ENCODE measurements at places on chromosomes 16 and 17.

DNA sequence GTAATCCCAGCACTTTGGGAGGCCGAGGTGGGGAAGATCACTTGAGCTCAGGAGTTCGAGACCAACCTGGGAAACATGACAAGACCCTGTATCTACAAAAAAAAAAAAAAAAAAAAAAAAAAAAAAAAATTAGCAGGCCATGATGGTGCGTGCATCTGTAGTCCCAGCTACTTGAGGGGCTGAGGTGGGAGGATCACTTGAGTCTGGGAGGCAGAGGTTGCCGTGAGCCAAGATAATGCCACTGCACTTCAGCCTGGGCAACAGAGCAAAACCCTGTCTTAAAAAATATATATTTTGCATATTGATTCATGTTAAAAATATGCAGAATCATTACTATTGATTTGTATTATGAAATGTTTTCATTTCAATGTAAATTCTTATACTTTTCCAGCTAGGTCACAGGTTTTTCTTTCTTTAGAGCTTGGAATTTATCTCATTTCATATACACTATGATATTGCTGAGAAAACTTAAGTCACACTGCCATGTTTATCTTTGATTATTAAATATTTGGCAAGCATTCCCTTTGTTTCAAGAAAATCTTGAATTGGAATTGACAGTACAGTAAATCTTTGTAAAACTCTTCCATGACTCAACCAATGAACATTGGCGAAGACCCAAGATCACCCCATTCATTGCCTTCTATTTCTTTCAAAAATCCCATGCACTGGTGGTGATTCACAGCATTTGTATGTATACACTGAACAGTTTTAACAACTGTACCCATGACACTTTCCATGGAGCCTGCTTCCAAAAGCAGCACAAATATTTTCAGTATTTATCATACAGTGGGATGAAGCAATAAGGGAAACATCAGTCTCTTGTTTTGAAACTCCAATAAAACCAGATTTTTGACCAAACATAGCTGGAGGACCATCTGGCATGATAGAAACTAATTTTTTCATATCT, 83.5 kb upstream of the TNRC6A start:
- DNase-seq, result peak; percentile 71

GRCh38 chr17:19010729-19011505, 6.4 kb upstream of the FAM83G start:
- peak; percentile 69 for DNase-seq

- DNase-seq, result no peak
Observed at GRCh38 chr17:79159926-79160325, 85.3 kb downstream of the ENGASE start.

- no peak for DNase-seq
Observed at GRCh38 chr17:77769215-77769614, 189.3 kb upstream of the TNRC6C start.

DNA sequence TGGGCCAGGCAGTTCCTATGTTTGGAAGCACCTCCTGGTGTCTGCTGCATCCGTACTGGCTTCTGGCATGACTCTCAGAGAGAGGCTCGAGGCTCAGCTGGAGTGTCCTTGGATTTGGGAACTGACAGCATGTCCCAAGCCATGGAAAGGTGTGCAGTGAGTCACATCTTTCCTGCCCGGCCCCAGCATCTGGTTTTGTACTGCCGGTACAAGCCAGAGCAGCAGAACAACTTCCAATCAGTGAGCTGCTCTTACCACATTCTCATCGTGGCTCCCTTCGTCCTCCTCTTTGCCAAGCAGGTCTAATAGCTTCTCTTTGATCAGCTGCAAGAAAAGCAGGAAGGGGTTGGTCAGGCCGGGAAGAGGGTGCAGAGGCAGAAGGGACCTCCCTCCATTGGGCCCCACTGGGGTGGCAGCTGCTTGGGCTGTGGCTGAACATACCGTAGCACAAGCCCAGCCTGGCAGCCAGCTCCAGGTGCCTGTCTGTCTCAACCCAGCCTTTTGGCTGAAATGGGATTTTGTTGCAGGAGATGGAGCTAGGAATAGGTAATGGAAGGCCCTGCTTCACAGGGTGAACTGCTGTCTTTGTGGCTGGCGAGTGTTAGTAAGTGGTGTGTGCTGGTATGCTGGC, 24.2 kb downstream of the SPACA3 start:
- no peak for DNase-seq

- no peak for DNase-seq
Observed at GRCh38 chr16:65114527-65114926, 7.3 kb downstream of the CDH11 start.

GRCh38 chr17:81819708-81820107, 13.4 kb downstream of the MCRIP1 start:
- DNase-seq, result no peak

- DNase-seq, result no peak
Observed at GRCh38 chr16:89031715-89032659, 55.0 kb upstream of the CBFA2T3 start.

- no peak for DNase-seq
Observed at GRCh38 chr16:11108466-11108805, 147.6 kb downstream of the SOCS1 start.

- peak; percentile 64 for DNase-seq
Observed at GRCh38 chr16:30996324-30996984, 11.4 kb downstream of the HSD3B7 start.

GRCh38 chr17:4635823-4636375, 5.6 kb downstream of the ALOX15 start:
- no peak for DNase-seq

- DNase-seq, result no peak
Observed at GRCh38 chr16:54484700-54485099, 198.1 kb upstream of the IRX3 start.

DNA sequence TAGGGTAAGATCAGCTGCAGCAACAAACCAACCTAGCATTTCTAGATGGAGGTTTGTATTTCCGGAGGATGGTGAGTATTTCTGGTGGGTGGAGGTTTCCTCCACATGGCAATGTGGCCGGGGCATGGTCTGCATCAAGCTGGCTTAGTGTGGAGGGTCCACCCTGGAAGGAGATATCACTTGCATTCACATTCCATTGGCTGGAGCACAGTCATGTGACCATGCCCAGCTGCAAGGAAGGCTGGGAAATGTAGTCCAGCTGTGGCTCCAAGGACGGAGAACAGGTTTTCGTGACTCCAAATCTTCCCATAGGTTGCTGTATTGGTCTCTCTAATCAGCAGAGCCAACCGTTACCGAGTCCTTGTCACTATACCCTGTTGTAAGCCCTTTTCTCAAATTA, 68.7 kb downstream of the RAI1 start:
- peak; percentile 70 for DNase-seq

DNA sequence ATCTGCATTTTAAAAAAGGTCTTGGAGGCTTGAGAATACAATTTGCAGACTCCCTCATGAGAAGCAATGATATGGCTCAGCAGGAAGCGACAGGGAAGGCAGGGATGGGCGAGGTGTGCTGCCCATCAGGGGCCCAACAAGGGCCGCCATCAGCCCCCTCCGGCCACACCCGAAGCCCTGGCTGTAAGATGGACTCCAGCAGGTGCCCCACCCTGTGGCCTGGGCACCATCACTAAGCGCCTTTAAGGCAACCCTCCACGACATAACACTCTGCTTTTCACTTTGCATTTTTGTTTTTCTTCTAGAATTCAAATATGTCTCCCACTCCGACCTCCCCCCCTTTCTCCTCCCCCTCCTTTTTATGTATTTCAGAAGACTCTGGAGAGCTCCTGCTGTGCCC, 52.2 kb upstream of the RCVRN start:
- DNase-seq, result no peak

- DNase-seq, result peak; percentile 67
Observed at GRCh38 chr16:87392821-87393679, 914 bp downstream of the MAP1LC3B start.

DNA sequence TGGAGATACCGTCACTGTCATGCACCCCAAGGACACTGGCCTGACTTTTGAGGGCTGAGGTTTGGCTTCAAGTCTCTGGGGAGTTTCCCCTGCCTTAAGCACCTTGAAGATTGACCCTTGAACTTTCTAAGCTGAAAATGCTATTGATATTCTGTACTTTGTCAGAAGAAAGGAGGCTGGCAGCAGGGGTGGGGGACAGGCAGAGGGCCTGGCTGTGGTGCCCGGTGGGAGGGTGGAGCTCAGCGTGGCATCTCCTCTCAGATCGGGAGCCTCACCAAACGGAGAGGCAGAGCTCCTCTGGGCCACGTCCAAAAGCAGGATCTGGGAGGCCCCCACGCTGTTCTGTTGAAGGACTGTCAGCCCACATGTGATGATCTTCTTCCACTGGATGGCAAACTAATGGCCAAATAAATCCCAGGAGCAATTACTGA, 305.2 kb upstream of the IRX3 start:
- no peak for DNase-seq

DNA sequence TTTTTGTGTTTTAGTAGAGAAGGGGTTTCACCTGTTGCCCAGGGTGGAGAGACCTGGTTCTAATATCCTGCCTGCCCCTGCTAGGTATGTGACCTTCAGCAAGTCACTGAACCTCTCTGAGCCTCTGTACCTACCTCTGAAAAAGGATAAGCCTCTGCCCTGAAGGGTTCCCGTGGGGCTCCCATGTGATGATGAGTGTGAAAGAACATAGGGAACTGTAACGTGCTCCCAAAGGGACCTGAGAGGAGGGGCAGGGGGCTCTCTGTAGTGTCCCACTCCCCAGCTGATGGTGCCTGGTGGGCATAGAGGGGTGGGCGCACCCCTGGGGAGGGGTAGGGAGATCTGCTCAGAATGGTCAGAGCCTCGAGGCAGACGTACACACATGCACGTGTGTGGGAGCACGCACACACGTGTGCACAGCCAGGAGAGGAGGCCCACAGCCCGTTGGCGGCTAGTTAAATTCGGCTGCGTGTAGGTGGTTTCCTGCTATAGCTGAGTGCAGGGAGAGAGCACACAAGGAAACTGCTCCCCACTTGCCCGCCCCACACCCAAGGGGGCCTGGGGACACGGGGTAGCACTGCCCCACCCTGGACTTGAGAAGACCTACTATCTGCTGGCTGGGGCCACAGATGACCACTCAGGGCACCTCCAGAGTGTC, 6.7 kb downstream of the KCNH4 start:
- DNase-seq, result no peak

- DNase-seq, result no peak
Observed at GRCh38 chr17:40535924-40536294, 29.4 kb downstream of the CCR7 start.

DNA sequence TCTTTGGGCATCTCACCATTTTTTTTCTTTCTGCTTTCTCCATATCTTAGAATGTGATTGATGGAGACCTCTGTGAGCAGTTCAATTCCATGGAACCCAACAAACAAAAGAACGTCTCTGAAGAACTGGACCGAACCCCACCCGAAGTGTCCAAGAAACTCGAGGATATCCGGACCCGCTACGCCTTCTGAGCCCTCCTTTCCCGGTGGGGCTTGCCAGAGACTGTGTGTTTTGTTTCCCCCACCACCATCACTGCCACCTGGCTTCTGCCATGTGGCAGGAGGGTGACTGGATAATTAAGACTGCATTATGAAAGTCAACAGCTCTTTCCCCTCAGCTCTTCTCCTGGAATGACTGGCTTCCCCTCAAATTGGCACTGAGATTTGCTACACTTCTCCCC, 48.0 kb downstream of the SF3B3 start:
- no peak for DNase-seq

DNA sequence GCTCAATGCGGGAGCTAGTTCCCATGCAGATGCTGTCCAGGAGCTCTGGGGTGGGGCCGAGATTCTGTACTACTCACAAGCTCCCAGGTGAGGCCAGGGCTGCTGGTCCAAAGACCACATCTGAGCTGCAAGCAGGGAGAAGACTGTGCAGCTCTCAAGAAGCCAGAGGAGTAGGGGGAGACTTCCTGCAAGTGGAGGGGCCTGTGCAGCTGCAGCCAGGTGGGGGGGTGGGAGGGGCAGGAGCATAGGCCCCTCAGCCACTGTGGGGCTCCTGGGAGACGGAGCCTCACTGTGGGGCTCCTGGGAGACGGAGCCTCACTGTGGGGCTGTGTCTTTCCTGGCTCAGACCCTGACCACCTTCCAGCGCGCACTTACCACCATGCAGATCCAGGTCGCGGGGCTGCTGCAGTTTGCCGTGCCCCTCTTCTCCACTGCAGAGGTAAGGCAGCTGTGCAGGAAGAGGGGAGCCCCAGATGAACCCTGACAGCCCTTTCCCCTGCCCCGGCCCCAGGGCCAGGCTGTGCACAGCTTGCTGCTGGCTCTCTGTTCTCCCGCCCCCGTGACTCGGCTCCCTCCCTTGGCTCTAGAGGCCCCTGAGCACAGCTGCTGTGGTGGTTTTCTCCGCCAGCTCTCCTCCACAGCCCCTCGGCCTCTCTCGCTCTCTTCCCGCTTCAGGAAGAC, 24.3 kb upstream of the DNAI2 start:
- no peak for DNase-seq

GRCh38 chr16:57536306-57537193, at the start of gene CCDC102A:
Gene CCDC102A (minus strand): TSS chr16:57536571. CDS start chr16:57529177, 7,394 bp downstream.
- DNase-seq, result peak; percentile 69

DNA sequence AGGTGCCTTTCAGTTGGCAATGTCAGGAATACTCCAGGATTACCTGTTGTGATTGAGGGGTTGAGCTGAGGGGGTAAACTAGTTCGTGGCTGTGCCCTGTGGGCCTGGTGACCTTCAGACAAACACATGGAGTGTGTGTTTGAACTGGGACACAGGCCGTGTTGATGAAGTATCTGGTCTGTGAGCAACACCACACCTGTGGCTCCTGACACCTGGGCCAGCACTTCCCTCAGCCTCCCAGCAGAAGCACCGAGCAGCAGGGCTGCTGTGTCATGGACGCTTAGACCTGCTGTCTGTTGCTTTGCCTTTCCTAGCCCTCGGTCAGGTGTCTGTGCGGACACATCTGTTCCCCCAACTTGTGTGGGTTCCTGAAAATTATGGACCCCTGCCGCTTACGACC, 82.9 kb downstream of the KSR1 start:
- no peak for DNase-seq

- no peak for DNase-seq
Observed at GRCh38 chr17:53217311-53217710, 605.4 kb upstream of the KIF2B start.

GRCh38 chr17:63445065-63445464, 1.0 kb downstream of the CYB561 start:
- DNase-seq, result no peak

- DNase-seq, result no peak
Observed at GRCh38 chr17:34570506-34570905, 8.9 kb upstream of the TMEM132E start.

DNA sequence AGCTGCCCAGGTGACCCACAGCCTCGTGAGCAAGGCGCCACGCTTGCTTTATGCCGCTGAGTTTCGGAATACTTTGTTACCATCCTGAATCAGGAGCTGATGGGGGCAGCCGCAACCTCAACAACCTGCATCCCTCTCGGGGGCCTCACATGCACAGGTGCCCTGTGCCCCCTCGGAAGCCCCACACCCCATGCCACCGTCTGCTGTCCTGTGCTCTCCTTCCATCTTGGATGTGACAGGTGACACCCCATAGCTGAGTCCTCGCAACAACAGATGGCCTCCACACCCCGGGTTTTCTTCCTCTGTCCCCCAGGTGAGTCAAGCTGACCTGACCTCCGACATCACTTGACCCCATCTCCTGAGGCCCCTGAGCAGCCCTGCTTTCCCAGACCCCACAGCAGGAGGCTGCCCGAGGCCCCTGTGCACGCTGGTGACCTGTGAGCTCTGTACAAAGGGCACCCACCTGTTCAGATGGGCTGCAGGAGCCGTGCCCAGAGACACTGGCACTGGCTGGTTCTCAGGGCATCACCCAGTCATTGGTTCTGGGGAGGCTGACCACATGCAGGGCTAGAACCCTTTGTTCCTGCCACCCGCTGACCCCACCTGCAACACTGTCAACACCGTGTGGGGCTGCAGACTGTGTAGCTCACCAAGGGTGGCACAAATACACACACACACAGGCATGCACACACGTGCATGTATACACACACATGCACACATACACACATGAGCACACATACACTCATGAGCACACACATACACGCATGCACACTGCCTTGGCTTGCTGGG, 57.7 kb downstream of the RMI2 start:
- no peak for DNase-seq

- DNase-seq, result no peak
Observed at GRCh38 chr16:964356-965035, 6.3 kb downstream of the LMF1 start.
